ENCODE measurements at places on chromosomes 16 and 17.
A peak's percentile ranks its signal among the peaks of the same experiment; 100 is the strongest.

- peak; percentile 33 for DNase-seq
Observed at GRCh38 chr16:19555938-19556771, 652 bp downstream of the VPS35L start.

DNA sequence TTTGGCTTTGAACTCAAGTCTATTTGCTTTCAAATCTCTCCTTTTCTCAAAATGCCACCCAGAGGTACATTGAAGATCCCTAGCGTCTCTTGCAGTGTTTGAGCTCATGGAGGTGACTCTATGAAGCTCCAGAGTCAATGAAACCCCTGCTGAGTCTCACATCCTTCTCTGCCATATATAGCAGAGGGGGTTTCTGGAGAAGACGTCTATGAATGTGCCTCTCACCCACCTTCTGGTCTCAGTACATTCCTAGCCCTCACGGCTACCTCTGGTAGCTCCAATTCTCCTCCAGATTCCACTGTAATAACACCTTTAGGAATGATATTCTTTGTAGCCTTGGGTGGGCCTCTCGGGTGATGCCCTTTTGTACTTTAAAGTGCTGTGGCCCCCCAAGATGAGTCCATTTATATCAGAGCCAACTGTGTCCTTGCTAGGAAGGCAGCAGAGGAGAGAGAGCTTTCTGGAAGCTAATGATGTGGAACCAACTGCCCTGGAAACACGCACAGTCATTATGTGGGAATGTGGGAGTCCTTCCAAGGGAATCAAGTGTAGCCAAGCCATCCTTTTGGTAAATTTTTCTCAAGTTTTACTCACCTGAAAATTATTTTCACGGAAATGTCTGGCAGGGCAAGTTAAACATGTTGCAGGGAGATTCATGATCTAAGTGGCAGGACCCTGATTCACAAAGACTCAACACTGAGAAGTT, 123.4 kb downstream of the ASIC2 start:
- DNase-seq: no peak

DNA sequence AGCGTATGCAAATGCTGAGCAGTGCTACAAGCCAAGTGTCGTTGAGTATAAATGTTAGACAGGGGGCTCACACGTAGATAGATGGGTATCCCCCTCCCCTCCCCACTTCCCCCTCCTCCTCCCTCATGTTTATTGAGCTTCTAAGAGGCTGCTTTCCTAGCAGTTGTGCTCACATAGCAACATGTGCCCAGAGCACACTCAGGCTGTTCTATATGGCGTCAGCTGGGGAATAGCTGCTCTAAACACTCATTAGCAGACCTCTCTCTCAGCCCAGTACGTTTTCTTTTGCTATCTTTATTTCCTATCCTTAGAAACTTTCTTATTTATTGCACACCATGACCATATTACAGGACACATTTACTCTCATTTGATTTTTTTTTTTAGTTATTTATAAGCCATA, 1.8 kb downstream of the KCNJ2 start:
- no peak for DNase-seq

DNA sequence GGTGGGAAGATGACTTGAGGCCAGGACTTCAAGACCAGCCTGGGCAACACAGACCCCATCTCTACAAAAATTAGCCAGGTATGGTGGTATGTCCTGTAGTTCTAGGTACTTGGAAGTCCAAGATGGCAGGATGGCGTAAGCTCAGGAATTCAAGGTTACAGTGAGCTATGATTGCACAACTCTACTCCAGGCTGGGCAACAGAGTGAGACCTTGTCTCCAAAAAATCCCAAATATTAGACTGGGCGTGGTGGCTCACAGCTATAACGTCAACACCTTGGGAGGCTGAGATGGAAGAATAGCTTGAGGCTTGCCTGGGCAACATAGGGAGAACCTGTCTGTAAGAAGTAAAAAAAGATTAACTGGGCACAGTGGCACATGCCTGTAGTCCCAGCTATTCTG, 30.8 kb downstream of the SUZ12 start:
- DNase-seq: no peak

DNA sequence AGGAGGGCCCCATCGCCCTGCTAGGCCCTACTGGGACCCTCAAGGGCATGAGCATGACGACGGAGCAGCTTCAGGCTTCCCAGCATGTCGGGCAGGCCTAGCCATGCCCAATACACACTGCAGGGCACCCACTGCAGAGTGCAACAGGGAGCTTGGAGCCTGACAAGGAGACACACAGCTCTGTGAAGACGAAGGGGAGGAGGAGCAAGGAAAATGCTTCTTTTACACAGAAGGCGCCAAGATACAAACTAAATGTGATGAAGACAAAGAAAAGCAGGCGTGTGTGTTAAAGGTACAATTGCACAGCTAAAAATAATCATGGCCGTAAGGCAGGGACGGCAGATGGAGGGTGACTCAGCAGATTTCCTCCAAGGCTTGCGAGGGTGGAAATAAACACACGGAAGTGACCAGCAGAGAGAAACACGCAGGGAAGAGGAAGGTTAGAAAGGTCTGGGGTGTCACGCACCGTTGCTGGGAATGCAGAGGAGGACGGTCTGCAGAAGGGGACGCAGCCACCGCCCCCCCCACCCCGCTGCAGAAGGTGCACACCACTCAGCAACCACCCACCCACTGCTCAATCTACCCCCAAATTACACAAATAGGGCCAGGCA, 108.5 kb downstream of the ZNF778 start:
- DNase-seq: no peak

GRCh38 chr17:82718986-82719685, 2.6 kb downstream of the FN3KRP start:
- no peak for DNase-seq

DNA sequence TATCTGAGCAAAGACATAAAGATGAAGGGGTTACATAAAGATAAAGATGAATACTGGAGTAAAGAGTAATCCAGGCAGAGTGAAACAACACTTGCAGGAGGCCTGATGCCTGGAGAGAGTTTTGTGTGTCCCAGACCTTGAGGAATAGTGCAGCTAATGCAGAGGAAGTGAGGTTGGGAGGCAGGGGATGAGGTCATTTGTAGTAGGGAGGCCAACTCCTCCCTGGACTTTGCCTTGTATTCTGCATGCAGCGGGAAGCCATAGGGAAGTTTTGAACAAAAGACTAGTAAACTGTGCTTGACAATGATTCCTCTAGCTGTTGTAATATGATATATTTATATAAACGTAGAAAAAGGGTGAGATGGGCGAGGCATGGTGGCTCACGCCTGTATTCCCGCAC, 356.6 kb downstream of the KCNJ2 start:
- no peak for DNase-seq

GRCh38 chr17:34382621-34383124, 19.6 kb upstream of the CCL1 start:
- peak; percentile 58 for DNase-seq

DNA sequence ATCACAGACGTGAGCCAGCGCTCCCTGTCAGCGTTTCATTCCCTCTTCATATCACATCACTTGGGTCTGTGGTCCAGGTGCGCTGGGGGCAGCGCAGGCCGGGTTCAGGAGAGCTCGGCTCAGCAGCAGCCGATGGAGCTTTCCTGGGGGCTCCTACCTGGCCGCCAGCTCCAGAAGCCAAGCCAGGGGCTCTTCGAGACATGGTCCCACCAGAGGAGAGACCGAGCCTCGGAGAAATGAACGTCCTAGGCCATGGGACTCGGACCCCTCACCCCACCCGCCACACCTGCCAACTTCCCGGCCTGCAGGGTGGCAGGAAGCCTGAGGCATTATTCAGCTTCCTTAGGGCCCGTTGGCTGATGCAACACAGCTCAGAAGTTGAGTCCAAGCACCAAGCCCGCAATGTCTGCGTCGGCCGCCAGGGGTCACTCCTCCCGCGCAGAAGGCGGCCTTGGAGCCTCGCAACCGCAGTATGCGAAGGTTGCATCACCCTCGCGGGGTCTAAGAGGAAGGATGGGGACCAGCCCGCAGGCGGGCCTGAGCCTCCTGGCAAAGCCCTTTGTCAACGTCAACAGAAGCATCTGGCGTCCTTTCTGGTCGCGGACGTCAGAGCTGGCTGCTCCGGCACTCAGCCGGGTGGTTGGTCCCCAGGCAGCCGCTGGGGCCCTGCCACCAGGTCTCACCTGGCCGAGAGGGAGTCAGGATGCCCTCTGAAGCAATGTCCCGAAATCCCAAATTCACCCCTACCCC, 13.2 kb upstream of the KLHDC4 start:
- DNase-seq: peak; percentile 97

- no peak for DNase-seq
Observed at GRCh38 chr17:57484081-57484666, 227.9 kb downstream of the MSI2 start.

GRCh38 chr16:87415441-87415840, 23.3 kb downstream of the MAP1LC3B start:
- no peak for DNase-seq

GRCh38 chr17:6919158-6919557, 76.7 kb upstream of the ALOX12 start:
- DNase-seq: no peak

DNA sequence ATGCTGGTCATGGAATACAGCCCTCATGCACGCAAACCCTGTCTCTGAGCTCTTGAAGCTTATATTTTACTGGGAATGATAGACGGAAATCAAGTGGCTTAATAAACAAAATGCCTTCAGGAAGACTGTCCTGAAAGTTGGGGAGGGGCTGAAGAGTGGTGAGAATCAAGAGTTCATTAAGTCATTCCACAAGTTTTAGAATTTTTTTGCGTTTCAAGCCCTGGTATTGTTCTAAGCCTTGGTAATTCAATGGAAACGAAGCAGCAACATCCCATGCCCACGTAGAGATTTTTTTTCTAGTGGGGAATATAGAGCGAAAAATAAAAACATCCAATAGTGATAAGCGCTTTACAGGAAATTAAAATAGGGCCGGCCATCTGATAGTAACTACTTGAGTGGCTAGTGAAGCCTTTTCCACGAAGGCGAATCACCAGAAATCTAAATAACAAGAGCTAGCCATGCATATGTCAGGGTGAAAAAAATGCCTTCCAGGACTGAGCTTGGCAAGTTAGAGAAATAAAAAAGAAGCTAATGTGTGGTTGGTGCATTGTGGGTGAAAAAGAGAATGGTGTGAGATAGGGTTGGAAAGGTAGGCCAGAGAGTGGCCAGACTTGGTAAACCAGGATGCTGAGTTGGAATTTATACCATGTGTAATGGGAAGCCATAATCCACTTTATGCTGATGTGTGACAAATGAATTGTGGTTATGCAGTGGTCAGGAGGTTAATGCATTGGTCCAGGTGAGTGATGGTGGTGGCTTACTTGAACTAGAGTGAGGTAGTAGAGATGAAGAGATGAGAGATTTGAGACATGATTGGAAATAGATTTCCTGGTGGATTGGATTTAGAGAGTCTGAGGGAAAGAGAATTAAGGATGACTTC, 772 bp downstream of the PFAS start:
- no peak for DNase-seq

- DNase-seq: no peak
Observed at GRCh38 chr16:22838681-22839080, 24.7 kb downstream of the HS3ST2 start.

GRCh38 chr16:77599793-77600415, 122.4 kb upstream of the NUDT7 start:
- DNase-seq: no peak

- no peak for DNase-seq
Observed at GRCh38 chr17:42193216-42193968, 902 bp downstream of the GHDC start.

DNA sequence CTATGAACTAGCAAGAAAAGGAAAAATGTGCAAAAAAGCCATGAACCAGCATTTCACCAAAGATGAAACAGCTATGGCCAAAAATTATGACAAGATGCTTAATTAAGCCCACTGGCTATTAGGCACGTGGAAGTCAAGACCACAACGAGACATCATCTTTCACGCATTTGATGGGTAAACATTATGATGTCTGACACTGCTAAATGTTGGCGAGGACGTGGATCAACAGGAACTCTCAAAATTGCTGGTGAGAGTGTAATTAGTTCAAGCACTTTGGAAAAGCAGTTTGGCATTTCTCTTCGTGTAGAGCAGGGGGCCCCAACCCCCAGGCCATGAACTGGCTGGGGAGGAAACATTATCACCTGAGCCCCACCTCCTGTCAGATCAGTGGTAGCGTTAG, 39.6 kb upstream of the ADGRG1 start:
- no peak for DNase-seq

- DNase-seq: no peak
Observed at GRCh38 chr16:17538927-17539326, 68.2 kb upstream of the XYLT1 start.

DNA sequence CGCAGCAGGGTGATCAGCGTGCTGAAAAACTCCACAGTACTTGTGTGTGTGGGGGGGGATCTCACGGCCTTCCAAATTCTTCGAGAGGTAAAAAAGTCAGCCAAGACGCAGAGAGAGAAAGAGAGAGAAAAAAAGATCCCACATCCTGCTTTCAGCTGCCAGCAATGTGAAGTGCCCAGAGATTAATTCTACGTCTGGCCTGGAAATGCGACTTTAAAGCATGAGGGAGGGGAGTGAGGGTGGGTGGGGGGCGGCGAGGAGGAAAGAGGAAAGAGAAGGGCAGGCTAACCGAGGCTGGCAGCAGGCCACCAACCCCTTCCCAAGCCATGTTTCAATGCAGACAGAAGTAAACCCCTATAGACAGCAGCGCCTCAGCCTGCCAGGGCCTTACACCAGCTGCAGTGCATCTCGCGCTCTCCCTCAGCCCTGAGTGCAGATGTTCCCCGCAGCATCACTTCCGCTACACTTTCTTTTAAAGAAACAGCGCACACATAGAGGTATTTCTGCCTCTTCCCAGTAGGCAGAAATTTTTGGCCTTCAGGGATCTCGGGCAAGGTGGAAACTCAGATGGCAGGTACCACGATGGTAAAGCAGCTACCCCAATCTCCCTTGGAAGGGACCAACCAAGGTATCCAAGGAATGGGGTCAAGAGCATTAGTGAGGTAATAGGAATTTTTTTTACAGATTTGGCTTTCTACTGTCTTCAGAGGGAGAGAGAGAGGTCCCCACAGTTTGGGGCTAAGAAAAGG, 87.8 kb downstream of the SMG6 start:
- DNase-seq: peak; percentile 69

GRCh38 chr16:66706506-66706880, 9.9 kb upstream of the CMTM4 start:
- DNase-seq: no peak

- no peak for DNase-seq
Observed at GRCh38 chr16:23207485-23207884, 24.9 kb downstream of the SCNN1G start.

GRCh38 chr17:79223953-79224352, 149.3 kb downstream of the ENGASE start:
- DNase-seq: no peak

- no peak for DNase-seq
Observed at GRCh38 chr17:15738066-15738465, 6.0 kb downstream of the TBC1D26 start.

GRCh38 chr16:30953511-30954124, 3.9 kb upstream of the SETD1A start:
- peak; percentile 72 for DNase-seq

- DNase-seq: no peak
Observed at GRCh38 chr17:73301369-73301768, 10.4 kb downstream of the CDC42EP4 start.

- DNase-seq: peak; percentile 9
Observed at GRCh38 chr17:67689534-67690177, 28.1 kb upstream of the NOL11 start.

GRCh38 chr17:1034652-1035210, 37.8 kb downstream of the TIMM22 start:
- DNase-seq: no peak

GRCh38 chr17:41567317-41567716, 4.5 kb downstream of the KRT9 start:
- no peak for DNase-seq
